ENCODE measurements at places on chromosomes 12 and 14.
A peak's percentile ranks its signal among the peaks of the same experiment; 100 is the strongest.

DNA sequence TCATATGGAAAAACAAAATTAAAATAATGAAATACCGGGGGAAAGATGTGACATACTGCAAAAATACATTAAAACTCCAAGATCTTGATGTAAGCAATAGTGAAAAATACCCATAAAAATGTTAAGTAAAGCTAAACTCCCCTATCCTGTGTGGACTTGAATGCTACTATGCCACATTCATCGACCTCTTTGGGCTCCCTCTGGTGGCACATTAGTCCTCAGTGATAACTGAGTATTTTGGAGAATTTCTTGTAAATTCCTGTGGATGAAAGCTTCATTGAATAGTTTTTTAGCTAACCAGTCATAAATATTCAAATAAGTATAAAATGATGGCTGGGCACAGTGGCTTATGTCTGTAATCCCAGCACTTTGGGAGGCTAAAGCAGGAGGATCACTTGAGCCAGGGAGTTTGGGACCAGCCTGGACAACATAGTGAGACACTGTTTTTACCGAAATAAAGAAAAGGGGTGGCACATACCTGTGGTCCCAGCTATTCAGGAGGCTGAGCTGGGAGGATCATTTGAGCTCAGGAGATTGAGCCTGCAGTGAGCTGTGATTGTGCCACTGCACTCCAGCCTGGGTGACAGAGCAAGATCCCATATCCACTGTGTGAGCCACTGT is 42.4 kb upstream of the SGPP1 start:
- peak; percentile 29 for DNase-seq

GRCh38 chr14:52922059-52922458 is 28.8 kb downstream of the FERMT2 start:
- no peak for DNase-seq

DNA sequence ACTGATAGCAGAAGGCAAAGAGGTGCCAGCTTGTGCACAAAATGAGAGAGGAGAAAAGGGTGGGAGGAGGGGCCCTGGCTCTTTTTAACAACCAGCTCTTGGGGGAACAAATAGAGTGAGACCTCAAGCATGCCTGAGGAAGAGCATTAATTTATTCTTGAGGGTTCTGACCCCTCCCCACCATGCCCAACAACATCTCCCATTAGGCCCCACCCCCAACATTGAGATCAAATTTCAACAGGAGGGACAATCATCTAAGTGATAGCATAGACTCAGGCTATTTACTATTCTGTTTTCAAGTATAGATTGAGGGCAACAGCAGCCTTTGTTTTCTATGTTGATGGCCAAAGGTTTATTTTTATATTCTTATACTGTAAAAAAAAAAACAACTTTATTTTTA is 59.7 kb downstream of the FUT8 start:
- DNase-seq: no peak

GRCh38 chr12:66453844-66454243 is 151.6 kb downstream of the HELB start:
- DNase-seq: no peak

DNA sequence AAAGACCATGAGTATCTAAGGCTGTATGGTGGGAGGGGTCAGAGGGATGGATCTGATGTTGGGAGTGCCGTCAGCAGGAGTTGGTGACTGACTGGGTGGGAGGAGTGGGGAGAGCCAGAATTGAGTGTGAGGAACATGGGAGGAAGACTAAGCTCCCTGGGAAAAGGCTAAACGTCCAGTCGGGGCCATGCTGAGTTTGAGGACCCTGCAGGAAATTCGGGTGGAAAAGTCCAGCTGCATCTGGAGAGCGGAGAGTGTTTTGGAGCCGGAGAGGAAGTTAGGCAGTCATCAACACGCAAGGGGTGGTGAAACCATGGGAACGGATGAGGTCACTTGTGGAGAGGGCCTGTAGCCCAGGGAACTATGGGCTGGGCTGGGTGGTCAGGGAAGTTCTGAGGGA is 60.9 kb downstream of the ELK3 start:
- peak; percentile 82 for DNase-seq

GRCh38 chr12:95073698-95074520 is 491 bp upstream of the NR2C1 start:
- DNase-seq: no peak

GRCh38 chr14:81276073-81277069 is 55.6 kb upstream of the GTF2A1 start:
- no peak for DNase-seq

DNA sequence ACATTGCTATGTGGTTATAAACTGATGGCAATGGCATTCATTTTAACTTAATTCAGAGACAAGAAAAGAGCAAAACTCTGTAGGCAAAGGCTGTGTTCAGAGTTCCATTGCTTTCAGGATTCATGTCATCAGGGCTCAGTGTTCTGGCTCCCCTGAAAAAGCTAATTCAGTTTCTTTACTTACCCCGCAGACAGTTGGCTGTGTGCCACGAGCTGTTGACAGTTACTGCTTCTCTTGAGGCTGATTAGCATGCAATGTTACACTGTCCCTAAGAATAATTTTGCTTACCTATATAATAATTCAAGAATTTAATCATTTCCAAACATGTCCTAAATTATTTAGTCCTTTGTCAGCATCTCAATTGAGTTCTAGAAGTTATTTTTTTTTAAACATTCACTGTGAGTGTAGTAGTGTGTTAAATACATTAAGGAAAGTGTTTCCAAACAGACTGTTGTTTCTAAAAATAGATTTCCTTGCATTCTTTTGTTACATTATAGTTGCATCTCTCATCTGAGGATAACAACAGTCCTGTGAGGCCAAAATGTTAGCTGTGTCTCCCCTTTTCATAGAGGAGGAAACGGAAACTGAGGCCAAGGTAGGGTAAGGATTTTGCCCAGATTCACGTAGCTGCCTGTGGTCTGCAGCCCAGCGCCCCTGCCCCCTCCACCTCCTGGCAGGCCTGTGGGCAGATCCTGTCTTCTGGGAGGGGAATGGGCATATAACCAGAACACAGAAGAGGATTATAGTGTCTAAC is 98.6 kb downstream of the PELI2 start:
- no peak for DNase-seq

GRCh38 chr12:33830070-33830469 is 192.2 kb upstream of the ALG10 start:
- DNase-seq: no peak

GRCh38 chr14:102999227-102999895 is 58.0 kb downstream of the CDC42BPB start:
- no peak for DNase-seq

DNA sequence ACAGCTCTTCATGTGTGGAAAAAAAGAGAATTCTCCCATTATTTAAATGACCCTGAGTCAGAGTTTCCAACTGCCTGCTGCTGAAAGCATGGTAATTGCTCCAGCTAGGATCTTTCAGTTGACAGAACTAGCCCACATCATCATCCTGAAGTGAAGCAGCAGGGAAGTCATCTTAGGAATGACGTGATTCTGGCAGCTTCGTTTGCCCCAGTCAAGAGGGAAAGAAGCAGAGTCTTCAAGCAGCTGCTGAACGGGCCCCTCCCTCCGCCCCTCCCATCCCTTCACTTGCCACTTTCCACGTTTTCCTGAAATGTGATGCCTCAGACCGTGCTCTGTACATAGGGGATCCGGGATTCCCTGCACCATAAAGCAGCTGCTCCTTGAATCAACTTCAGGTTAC is 455.0 kb upstream of the TMEM132C start:
- DNase-seq: peak; percentile 74

DNA sequence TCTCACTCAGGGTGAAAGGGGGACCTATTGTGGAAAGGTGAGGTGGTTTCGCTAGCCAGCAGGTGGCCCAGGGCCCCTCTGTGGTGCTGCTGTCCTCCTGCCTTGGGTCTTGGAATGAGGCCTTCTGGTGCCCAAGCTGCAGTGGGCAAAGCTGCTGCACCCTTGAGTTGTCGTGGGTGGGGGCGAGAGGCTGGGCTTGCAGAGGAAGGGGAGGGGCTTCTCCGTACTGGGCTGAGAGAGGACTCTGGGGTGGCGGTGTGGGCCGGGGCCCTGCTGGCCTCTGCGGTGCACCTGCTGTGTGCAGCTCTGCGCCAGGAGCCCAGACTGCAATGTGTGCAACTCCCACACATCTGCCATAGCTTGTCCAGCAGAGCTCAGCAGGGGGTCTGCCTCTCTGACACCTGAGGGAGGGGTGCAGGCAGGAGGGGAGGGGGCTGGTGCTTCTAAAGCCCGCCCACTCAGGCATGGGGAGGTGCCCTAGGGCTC is 145.8 kb downstream of the KIF26A start:
- DNase-seq: no peak

DNA sequence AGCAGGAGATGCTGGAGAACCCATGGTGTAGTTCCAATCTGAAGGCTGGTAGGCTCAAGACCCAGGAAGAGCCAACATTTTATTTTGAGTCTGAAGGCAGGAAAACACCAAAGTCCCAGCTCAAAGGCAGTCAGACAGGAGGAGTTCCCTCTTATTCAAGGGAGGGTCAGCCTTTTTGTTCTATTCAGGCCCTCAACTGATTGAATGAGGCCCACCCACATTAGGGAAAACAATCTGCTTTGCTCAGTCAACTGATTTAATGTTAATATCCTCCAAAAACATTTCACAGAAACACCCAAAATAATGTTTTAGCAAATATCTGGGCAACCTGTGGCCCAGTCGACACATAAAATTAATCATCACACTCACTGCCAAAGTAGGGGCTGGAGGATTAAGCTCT is 130.8 kb downstream of the LMNTD1 start:
- no peak for DNase-seq

- DNase-seq: no peak
Observed at GRCh38 chr14:55897031-55897430, 221.2 kb upstream of the PELI2 start.

DNA sequence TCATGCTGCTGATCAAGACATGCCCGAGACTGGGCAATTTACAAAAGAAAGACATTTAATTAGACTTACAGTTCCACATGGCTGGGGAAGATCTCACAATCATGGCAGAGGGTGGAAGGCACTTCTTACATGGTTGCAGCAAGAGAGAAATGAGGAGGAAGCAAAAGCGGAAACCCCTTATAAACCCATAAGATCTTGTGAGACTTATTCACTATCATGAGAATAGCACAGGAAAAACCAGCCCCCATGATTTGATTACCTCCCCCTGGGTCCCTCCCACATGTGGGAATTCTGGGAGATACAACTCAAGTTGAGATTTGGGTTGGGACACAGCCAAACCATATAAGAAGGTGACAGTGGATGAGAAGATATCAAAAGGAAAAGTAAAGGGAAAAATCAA is 78.4 kb downstream of the CATSPERB start:
- no peak for DNase-seq

GRCh38 chr12:62767946-62768345 is 167.0 kb downstream of the PPM1H start:
- no peak for DNase-seq

DNA sequence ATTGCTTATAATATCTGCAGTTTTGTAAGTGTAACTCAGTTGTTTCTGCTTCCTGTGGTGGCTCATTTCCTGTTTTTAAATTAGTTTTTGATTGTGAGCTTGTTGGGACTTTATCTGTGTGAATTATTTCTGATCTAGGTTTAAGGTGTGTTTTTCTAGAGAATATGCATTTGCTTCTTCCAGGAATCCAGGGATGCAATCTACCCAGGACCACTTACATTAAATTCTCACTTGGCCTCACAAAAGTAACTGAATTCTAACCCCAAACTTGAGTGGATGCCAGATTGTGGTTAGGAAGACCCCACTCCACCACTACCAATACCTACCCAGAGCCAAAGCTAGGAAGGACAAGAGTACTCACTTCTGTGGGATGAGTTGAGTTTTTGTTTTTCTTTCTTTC is 11.9 kb downstream of the STYX start:
- no peak for DNase-seq

- no peak for DNase-seq
Observed at GRCh38 chr14:30949651-30950050, 75.3 kb downstream of the COCH start.

GRCh38 chr12:57215668-57216013 is 953 bp upstream of the NXPH4 start:
- no peak for DNase-seq

- DNase-seq: no peak
Observed at GRCh38 chr14:23428686-23429495, 6.6 kb downstream of the MYH7 start.

Data from GM04504 (cell line).